Head of caudate nucleus (tissue), 42 donors: ENCODE measurements at places on chromosomes 13 and 19.
A peak's percentile ranks its signal among the peaks of the same experiment; 100 is the strongest.

- no peak for DNase-seq
These were observed 313.5 kb downstream of the KLF12 start for GRCh38 chr13:73820688-73821087.

DNA sequence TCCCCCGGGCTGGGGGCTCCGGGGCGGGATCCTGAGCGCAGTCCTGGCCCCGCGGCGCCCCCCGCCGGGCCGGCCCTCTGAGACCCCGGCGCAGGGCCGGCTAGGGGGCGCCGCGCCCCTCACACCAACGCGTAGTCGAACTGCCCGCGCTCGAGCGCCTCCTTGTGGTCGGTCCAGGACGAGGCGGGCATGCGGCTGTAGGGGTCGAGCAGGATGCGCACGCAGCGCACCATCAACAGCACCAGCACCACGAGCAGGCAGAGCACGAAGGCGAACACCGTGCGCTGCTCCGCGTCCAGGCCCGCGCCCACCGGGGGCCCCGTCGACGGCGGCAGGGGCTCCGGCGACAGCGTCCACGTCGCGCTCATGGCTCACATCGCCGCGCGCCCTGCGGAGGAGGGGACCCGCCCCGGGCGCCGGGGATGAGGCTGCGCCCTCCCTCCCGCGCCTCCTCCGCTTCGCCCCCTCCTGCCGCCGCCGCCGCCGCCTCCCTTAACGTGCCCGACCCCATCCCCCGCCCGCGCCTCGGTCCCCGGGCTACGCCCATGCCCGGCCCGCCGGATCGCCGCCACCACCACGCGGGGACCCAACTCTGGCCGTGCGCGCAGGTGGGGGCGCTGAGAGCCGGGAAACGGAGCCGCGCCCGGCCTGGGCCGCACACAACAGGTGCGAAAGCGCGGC is 624 bp downstream of the CTXN1 start:
- peak; percentile 85 for DNase-seq

DNA sequence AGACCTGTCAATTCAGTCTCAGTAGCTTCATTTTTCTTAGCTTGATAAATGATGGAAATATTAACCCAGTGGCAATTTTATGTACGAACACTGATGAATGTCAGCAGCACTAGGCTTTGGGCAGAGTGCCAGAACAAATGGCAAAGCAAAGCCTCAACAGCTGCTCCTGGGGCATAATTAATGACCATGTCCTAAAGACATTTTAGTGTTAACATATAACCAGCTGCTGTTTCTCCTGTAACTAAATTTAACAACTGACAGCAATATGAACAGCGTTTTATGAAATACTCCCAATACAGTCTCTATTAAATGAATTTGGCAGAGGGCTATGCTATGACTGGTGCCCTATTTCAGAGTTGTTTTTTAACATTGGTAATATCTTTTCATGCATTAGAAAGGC is 47.1 kb downstream of the ZNF568 start:
- DNase-seq: no peak

GRCh38 chr13:37656247-37656940 is 57.8 kb upstream of the POSTN start:
- no peak for DNase-seq

- DNase-seq: peak; percentile 80
These were observed at the start of gene ZNF331 for GRCh38 chr19:53537521-53538377. ZNF331 (plus strand) TSS chr19:53538145; CDS start chr19:53569377, 31,232 bp downstream.

DNA sequence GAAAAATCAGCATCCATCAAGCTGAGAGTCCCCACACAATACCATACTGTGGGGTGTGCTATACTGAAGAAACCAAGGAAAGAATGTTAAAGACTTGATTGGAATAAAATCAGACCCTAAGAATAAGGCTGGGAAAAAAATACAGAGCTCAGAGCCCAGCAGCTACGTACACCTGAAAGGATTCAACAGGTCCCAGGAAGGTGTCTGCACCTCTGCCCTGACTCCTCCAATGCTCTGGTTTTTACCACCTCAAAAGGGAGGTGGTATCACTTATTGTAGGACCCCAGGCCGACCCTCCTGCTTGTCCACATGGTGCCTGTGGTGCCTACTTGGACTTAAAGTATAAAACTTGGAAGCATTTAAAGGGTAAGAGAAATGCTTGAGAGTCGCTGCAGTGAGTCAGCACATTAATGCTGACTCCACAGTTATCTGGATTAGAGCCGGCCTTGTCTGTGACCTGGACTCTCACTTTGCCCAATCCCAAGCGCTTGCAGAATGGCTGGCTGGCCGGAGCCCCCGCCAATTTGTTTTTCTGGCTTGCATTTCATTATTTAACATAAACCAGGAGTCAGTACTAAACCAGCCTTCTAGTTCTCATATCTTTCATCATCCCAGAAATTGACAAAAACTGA is 110.1 kb downstream of the FGF14 start:
- no peak for DNase-seq

DNA sequence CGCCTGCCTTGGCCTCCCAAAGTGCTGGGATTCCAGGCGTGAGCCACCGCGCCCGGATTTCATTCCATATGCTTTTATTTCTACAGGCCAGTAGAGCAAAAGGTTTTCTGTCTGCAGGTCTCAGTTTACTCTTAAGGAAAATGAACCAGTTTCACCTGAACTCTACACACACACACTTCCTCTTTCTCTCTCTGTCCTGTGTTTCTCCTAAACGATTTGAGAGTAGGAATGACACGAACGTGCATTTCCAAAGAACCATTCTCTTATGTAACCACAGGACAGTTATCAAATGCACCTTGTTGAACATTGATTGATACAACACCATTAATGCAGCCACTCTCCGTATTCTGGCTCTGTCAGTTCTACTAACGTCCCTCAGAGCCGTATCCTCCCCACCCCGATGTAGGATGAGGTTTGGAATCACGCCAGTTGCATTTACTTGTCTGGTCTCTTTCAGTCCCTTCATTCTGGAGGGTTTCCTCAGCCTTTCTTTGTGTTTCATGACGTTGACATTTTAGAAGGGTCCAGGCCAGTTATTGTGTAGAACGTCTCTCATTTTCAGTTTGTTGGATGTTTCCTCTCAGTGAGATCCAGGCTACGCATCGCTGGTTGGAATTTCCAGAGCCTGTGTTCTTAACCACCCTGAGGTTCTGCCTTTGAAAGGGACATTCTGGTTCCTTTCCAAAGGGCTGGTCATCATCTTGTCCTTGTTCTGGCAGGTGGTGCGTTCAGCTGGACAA is 36.0 kb downstream of the BICRA start:
- DNase-seq: no peak

GRCh38 chr13:43402380-43402779 is 379.0 kb downstream of the DNAJC15 start:
- DNase-seq: no peak

- DNase-seq: no peak
These were observed 29.0 kb downstream of the BTBD2 start for GRCh38 chr19:1986357-1987162.

DNA sequence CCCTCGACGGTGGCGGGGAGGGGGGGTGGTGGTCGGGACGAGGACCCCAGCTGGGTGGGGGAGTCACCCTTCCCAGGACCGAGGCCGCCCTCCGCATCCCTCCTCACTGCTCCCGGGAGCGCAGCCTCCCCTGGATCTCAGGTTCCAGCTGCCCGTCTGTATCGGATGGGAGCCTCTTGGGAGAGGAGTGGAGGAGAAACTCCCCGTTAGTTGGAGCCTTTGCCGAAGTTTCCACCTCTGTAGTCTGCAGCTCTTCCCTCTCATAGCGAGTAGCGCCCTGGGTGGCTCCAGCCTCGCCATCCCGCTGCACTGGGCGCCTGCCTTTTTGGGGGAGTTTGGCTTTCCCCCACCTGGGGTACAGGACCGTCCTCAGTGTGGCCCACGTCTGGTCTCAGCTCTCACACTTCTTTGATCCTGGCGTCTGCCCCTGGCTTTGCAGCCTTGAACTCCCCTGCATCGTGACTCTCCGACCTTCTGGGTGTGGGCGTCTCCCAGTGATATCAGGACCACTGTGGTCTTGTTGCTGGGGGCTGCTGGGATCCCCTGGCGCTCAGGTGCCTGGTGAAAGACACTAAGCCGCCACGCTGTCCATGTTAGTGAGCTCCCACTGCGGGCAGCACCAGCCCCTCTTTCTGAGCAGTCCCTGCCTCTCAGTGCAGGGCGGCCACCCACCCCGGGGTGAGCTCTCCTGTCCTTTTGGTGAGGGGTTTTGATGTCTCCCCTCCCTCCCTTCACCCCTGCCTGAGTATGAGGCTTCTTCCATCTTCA is 1.1 kb downstream of the CNOT3 start:
- no peak for DNase-seq

- no peak for DNase-seq
These were observed 224.8 kb downstream of the SPRY2 start for GRCh38 chr13:80116107-80116506.

- no peak for DNase-seq
These were observed 15.8 kb downstream of the NDUFB7 start for GRCh38 chr19:14555918-14556661.

DNA sequence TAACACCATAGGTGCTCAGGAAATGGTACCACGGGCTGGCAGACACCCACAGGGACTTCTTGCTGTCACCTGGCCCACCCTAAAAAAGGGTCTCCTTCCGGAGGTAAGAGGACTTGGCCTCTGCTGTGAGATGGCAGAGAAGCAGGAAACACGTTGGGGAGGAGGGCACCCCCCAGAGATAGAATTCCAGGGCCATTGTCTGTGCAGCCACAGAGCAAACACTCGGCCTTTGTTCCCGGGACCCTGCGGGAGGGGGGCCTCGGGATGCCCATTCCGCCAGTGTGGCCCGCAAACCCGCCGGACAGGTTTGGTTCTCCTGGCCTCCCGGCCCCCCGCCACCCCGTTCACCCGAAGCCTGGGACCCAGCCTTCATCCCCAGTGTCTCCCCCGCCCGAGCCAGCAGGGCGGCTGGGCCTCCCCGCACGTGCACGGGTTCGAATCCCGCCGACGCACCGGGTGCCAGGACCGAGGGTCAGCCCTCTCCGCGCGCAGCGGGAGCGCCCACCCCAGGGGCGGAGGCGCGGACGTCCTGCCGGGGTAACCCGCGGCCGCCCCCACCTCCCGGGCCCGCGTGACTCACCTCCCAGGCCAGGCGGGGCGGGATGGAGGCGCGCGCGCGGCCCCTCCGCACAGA is 714 bp downstream of the PLPP2 start:
- peak; percentile 86 for DNase-seq

- DNase-seq: no peak
These were observed 703 bp upstream of the FBL start for GRCh38 chr19:39846678-39847486.

GRCh38 chr19:31676271-31677004 is 327.2 kb upstream of the TSHZ3 start:
- no peak for DNase-seq

DNA sequence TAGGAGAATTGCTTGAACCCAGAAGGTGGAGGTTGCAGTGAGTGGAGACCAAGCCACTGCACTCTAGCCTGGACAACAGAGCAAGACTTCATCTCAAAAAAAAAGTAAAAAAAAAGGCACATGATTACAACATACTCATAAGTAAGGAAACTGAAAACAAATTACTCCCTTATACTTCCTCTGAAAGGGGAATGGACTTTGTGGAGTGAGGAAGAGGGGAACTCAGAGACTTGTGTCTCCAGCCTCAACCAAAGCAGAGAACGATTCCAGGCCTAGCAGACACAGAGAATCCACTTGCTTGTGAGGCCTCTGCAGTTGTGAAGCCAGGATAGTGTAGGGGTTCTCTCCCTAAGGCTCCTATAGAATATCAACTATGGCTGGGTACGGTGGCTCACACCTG is 4.3 kb upstream of the LATS2 start:
- no peak for DNase-seq
